ENCODE measurements at places on chromosomes 6 and 20.

GRCh38 chr20:58045579-58045978, 182.9 kb downstream of the ANKRD60 start:
- no peak for DNase-seq

- DNase-seq: no peak
Observed at GRCh38 chr6:42740725-42741124, 5.2 kb downstream of the TBCC start.

- no peak for DNase-seq
Observed at GRCh38 chr6:493840-494239, 102.3 kb downstream of the IRF4 start.

- no peak for DNase-seq
Observed at GRCh38 chr6:34587325-34587724, 31.2 kb upstream of the SPDEF start.

GRCh38 chr6:136173519-136174507, 76.3 kb downstream of the MTFR2 start:
- DNase-seq: no peak
